ENCODE measurements at places on chromosomes 3 and 15. TPM values are rescaled to one million over a fixed set of nuclear protein-coding genes. Genes with fewer than 3 reads are reported as not detected.

The LEKR1 gene
- total RNA-seq, result 2.2 TPM

The ACAA1 gene
- total RNA-seq, result 135 TPM

The GPR176 gene
- 5.4 TPM for total RNA-seq

The SLC22A13 gene
- 0.95 TPM for total RNA-seq

GRCh38 chr15:40293006-40293405 lies 10.1 kb upstream of the ANKRD63 start:
- no peak for DNase-seq

- no peak for DNase-seq
These were observed 396.8 kb downstream of the CADM2 start for GRCh38 chr3:85355572-85355971.

GRCh38 chr3:12918231-12918630 lies 76.9 kb upstream of the RPL32 start:
- no peak for DNase-seq

DNA sequence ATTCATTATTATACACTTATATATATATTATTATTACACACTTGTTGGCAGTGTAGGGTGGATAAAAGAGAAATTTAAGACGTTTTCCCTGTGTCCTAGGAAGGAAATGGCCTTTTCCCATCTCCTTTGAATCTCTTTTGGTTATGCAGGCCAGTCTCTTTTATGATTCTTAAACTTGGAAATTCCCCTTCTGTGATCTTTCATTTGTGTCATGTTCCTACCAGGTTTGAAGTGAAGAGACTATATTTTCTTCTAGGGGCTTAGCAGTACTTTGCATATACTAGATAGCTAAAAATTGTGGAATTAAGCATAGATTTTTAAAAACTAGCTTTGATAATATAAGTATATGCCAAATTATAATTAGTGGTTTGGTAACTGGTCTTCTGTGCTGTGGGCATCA lies 58.5 kb downstream of the BBX start:
- DNase-seq, result no peak

- DNase-seq, result no peak
These were observed 276.2 kb upstream of the PLSCR5 start for GRCh38 chr3:146881356-146881755.

- DNase-seq, result no peak
These were observed 22.3 kb downstream of the GNB4 start for GRCh38 chr3:179428876-179429548.

DNA sequence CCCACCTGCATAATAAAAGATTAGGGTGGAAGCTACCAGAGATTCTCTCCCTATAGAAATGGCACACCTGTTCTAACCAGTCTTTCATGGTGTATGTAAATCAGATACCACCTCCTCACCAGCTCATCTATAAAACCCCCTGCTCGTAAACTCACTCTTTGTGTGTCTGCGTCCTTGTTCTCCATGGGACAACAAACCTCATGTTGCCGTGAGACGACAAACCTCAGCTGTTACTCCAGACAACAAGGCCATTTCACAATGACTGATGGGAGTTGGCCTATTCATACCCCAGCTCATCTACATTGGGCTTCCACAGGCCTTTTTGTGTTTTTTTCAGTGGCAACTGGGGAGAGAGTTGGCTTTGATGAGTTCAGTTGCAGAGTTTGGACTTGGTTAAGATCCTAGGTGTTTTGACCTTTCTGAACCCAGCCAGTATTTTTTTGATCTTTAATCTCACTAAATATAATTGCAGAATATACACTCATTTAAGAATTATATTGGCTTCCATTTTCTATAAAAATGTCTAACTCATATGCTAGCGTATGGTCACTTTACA lies 96.6 kb upstream of the LRIG1 start:
- no peak for DNase-seq

DNA sequence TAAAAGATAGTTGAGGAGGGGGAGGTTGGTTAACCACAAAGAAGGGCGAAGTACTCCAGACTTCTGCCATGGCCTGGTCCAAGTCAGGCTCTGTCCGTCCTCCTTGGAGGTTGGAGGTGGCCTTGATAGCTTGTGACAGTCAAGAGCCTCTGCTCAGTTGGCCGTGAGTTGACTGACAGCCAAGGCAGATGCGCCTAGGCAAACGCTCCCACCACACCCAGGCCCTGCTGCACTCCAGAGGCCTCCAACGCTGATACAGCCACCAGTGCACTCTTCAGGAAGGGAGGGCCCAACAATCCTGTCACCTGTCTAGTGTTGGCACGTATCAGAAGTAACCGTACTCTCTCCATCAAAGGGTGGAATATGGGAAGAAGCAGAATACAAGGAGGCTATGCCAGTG lies 9.3 kb downstream of the RBPMS2 start:
- DNase-seq, result no peak

DNA sequence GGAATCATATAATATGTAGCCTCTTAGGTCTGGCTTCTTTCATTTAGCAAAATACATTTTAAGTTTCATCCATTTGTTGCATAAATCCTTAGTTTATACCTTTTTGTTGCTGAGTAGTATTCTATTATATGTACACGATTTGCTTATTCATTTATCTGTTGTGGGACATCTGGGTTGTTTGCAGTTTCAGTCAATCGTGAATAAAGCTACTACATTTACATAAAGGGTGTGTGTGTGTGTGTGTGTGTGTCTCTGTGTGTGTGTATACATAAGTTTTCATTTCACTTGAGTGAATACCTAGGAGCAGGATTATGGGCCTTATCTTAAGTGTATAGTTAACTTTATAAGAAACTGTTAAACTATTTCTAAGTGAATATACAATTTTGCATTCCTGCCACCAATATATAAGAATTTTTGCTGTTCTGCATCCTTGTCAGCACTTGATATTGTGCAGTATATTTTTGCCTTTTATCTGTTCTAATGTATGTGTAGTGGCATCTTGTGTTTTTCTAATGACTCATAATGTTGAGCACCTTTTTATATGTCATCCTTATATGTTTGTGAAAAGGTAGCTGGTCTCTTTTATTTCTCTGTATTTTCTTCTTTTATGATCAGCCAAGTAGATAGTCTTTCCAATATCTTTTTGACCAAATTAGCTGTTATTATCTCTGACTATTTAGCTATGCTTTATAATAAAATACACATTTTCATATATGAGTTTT lies 55.0 kb downstream of the GLCE start:
- no peak for DNase-seq

DNA sequence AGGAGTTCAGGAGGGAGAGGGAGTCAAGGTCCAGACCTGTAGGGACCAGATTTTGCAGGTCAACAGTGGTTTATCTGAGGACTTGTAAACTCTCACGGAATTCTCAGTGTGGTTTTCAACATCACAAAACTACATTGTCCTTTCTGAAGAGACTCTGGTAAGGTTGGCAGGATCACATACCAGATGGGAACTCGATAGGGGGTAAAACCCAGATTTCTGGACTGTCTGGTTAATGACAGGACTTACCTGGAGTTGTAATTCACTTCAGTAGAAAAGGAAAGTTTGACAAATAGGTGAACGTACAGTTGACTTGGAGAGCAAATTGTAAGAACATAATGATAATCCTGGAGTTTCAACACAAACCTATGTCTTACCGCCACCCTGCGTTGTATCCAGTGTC lies 5.3 kb downstream of the ITPR1 start:
- no peak for DNase-seq

- no peak for DNase-seq
These were observed 530.7 kb downstream of the ZIC1 start for GRCh38 chr3:147939839-147940238.

DNA sequence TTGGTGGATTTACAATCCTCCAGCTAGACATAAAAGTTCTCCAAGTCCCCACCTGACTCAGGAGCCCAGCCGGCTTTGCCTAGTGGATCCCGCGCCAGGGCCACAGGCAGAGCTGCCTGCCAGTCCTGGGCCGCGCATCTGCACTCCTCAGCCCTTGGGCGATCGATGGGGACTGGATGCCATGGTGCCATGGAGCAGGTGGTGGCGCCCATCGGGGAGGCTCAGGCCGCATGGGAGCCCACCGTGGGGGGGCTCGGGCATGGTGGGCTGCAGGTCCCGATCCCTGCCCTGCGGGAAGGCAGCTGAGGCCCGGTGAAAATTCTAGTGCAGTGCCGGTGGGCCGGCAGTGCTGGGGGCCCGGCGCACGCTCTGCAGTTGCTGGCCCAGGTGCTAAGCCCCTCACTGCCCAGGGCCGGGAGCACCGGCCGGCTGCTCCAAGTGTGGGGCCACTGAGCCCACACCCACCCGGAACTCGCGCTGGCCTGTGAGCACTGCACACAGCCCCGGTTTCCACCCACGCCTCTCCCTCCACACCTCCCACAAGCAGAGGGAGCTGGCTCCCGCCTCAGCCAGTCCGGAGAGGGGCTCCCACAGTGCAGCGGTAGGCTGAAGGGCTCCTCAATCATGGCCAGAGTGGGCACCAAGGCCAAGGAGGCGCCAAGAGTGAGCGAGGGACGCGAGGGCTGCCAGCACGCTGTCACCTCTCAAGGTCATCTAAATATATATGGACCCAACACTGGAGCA lies 38.8 kb upstream of the IGSF11 start:
- DNase-seq, result no peak

DNA sequence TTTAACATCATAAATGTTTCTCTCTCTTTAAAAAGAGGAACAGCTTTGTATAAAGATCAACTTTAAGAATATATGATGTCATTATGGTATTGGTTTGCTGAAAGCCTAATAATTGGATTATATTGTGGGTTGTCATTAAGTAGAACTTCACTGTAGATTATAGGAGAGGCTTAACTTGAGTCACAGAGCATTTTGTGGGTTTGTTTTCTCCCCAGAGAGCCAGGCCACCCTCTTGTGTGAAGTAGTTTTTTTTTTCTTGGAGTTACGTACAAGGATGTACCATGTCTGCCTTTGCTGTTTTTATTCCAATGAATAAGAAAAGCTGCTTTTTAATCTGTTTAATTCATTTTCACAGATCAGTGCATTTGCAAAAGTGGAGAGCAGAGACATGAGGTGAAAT lies 354.8 kb upstream of the TBL1XR1 start:
- no peak for DNase-seq

Data from mucosa of gallbladder (tissue), 1 donor.